Right lung (tissue), 10 donors: ENCODE measurements at places on chromosomes 16 and 17. TPM values are rescaled to one million over a fixed set of nuclear protein-coding genes. Genes with fewer than 3 reads are reported as not detected.

Gene SEPTIN12
- 0.38 TPM for polyA plus RNA-seq

DNA sequence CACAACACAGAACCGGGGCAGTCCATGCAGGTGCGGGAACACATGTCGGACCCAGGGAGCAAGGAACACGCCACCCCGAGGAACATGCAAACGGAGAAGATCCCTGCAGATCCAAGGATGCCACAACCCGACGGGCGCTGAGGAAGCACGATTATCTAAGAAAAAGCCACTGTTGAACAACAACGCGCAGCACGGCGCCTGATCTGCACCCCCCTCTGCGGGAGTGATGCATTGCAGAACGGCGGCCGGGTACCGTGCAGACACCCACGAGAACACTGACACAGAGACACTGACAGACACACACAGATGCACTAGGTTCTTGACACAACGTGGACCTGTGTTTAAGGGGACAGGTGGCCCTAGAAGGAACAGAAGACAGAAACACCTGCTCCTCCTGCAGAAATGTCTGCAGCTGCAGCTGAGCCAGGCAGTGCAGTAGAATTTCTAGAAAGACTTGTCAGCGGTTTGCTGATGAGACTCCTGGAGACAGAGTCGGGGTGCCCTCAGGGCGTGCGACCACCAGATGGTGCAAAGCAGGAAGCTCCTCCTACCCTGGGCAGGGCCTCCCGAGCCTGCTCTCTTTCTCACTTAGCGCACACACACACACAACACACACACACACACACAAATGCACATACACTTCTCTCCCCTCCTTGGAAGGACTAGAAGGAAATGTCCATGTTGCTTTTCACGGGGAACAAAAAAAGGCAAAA is 7.5 kb downstream of the NPTX1 start:
- DNase-seq: no peak

DNA sequence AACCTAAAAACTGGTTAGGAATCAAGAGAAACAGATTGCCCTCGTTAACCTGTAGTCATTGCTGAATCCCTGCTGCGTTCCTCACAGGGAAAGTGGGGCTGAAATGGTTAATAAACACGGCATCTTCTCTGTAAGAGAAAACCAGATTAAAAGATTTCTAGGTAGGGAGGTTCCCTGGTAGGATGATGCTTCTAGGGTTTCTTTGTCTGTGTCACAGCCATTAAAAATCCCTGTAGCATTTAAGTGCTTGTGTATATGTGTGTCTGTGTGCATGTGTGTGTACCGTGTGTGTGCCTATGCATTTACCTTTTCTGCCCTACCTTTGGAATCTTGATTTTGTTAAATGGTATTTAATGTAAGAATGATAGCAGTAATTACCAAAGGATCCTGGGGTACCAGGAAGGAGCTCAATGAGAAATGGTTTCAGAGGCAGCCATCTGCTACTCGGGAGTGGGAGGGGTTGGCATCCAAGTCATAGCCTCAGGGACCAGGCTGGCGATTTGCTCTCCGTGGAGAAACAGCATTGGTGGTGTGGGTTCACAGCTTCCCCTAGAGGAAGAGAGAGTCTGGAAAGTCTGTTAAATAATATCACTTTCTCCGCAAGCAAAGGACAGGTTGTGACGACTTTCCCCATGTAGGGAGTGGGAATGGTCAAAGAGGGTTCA is 177.1 kb downstream of the HS3ST4 start:
- DNase-seq: no peak

DNA sequence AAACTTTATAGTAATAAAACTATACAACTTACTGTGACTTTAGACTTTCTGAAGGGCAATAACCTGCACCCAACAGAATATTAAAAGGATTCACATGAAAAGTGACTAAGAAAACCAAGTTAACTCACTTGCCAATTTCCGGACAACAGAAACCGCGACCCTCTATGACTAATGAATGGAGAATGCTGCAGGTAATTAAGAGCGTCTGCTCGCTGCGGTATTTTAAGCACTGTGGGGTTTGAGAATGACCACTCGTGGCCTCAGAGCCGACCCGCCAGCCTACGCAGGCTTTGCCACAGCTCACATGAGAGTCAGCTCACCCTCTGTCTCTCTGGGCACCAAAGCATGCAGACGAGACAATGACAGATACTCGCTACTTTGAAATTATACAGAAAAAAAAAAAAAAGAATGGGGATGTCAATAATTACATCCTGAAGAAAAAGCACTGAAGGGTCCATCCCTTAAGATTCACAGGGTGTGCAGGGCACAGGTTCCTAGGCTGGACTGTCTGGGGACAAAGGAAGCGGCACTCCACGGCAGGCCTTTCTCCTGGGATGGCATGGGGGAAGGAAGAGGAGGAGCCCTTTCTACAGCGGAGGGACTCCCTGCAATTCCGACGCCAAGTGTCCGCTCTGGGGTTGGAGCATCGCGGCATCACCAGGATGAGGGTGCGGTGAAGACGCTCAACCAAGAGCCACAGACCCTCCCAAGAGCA is 35.0 kb downstream of the ZCCHC14 start:
- no peak for DNase-seq

DNA sequence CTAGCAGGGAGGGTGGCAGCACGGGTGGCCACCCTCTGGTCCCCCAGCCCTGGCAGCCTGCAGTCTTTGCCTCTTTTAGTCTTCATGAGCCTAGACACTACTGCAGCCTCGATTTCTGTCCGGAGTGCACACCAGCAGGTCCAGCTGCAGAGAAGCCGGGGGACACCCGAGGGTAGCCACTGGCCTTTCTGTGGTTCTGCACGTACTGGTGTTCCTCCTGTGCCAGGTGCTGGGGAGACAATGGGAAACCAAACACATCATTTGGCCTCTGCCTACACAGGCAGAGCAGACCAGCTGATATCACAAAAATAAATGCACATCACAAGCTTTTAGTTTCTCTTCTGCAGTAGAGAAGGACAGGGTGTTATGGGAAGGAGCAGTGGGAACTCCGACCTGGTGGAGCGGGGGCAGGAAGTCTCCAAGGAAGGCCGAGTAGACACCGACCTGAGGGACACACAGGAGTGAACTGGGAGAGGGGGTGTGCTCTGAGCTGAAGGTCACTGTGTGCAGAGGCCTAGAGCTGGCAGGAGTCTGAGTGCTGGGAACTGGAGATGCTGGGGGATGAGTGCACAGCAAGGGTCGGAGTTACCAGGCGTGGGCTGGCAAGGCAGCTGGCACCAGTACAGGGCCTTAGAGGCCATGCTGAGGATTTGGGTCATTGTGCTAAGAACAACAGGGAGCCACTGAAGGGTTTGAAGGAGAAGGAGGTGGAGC is 23.1 kb downstream of the GPT2 start:
- DNase-seq: no peak

DNA sequence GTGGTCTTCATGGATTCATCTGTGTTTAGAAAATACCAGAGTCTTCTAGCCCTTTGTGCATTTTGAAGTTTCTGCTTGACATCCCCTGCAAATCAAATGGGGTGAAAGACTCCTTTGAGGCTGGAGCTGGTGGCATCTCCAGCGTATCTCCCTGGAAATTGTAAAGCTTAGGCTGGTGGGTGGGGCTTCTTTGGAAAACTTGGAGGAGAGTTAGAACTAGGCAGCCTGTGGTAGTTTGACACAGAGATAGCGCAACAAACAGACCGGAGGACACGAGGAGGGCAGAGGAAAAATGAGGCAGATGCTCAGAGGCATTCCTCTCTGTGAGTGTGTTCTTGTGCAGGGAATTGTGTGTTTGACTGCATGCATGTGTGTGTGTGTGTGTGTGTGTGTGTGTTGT is 116.3 kb downstream of the IRX5 start:
- no peak for DNase-seq

DNA sequence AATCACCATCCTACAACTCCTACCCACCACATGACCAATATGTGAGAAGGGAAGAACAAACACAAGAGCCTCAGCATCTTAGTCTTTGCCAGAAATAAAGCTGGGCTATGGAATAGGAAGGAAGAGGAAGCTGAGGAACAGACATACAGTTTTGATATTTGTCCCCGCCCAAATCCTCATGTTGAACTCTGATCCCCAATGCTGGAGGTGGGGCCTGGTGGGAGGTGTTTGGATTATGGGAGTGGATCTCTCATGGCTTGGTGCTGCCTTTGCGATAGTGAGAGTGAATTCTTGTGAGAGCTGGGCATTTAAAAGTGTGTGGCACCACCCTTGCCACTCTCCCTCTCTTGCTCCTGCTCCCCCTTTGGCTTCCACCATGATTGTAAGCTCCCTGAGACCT is 52.4 kb upstream of the NLK start:
- no peak for DNase-seq

DNA sequence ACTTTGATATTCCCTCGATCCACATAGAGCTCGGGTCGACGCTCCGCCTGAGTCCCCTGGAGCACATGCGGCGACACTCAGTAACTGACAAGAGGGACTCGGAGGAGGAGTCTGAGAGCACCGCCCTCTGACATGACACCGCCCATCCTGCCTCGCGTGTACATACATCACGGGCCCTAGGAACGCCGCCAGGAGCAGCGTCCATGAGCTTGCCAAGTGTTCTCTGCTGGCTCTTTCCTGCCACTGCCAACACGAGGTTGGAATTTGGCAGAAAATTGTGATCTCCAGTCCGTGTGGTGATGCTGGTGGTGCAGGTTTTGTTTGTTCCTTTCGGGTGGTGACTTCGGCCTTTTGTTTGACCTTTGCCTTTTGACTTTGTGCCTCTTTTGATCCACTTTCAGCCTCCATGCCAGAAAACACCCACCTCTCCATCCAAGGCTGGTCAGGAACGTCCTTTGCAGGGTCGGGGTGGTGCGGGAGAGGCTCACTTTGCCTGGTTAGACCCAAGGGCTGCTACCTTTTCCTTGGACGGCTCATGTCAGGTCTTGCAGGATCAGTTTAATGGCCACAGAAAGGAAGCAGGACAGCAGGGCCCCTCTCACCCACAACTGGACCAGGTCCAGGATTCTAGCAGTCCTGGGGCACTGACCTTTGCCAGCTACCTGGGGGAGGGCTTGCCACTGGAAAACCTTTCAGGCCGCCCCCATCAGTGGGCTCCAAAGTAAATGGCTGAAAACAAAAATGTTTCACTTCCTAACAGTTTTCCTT is 27.6 kb downstream of the ELAC2 start:
- no peak for DNase-seq

DNA sequence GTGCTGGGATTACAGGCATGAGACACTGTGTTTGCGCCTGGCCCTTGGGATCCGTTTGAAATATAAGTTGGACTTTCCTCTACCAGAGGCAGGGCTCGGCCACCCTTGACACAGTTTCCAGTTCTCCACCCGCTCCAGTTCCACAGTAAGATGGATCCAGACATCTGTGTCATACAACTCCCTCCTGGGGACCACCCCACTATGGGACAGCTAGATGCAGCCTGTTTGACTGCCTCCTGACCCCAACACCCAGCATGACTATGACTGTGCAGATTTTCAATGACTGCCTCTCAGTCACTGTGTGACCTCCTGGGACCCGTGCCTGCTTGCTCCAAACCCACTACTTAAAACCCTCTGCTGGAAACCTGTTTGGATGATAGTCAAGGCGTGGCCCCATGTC is 166.7 kb downstream of the IRF8 start:
- DNase-seq: no peak

DNA sequence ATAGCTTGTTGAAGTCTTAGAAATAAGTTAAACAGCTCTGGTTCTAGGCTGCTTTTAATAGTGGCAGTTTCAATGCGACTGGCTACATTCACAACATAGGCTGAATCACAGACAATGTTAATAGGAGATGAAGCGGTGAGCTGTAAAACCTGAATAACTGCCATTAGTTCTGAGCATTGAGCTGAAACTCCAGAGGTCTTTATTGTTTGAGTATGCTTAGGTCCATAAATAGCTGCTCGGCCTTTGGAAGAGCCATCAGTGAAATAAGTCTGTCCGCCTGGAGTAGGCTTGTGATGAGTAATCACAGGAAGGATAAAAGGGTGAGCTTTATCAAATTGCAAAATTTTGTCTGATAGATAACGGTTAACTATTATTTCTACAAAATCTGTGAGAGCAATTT is 9.4 kb upstream of the ZNF689 start:
- no peak for DNase-seq

GRCh38 chr17:69473841-69474831 is 59.6 kb downstream of the MAP2K6 start:
- DNase-seq: no peak

GRCh38 chr17:11935734-11936406 is 61.4 kb downstream of the ZNF18 start:
- peak; percentile 38 for DNase-seq

DNA sequence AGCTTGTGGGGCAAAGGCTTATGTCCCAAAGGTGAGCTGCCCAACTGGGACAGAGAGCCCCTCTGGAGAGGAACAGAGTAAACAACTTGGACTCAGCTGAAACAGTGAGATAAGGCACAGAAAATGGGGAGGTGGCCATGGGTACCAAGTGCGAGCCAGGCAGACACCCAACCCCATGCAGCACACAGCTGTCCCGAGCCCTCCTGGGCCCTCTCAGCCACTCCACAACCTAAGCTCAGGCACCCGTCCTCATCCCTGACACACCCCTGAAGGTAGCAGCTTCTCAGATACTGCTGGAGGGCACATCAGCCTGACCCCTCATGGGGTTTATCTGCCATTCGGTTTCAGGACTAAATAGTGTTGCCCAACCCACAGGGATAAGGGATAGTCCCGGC is 4.8 kb upstream of the GFOD2 start:
- no peak for DNase-seq

GRCh38 chr17:80935526-80935925 is 56.1 kb upstream of the CHMP6 start:
- DNase-seq: no peak

GRCh38 chr16:85778873-85779272 is 20.5 kb downstream of the EMC8 start:
- no peak for DNase-seq

DNA sequence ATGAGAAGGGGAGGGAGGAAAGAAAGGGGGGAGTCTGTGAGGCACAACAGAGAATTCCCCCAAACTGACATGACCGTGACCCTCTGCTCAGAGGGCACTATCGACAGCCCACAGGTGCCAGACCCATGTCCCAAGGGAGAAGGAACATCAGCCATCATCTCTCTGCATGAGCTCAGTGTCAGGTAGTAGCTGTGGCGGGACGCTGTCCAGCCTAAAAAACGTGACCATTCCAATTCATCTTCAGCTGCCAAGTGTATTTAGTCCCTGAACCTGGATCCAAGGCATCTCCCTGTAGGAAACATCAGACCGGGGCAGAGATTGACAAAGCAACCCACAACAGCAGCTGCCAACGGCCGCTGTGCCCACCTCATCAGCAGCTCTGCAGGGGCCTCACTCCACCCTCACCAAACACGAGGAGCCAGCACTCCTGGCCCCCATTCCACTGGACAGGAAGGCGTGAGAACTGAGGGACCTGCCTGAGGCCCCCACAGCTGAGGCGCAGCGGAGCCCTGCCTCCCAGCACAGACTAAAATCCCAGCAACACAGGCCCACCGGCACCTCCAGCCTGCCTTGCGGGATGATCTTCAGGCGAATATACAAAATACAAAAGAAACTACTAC is 8.6 kb downstream of the TAF1C start:
- no peak for DNase-seq
